ENCODE measurements at places on chromosomes 6 and 20. TPM values are rescaled to one million over a fixed set of nuclear protein-coding genes. Genes with fewer than 3 reads are reported as not detected.

The TUBB1 gene
- 1.7 TPM for polyA plus RNA-seq

The MUC21 gene
- not detected for polyA plus RNA-seq

The IL20RA gene
- polyA plus RNA-seq: 1.4 TPM

GRCh38 chr6:100232781-100233573, 231.7 kb downstream of the SIM1 start:
- DNase-seq: no peak

- DNase-seq: no peak
Observed at GRCh38 chr20:60502881-60503280, 544.7 kb downstream of the CDH26 start.

DNA sequence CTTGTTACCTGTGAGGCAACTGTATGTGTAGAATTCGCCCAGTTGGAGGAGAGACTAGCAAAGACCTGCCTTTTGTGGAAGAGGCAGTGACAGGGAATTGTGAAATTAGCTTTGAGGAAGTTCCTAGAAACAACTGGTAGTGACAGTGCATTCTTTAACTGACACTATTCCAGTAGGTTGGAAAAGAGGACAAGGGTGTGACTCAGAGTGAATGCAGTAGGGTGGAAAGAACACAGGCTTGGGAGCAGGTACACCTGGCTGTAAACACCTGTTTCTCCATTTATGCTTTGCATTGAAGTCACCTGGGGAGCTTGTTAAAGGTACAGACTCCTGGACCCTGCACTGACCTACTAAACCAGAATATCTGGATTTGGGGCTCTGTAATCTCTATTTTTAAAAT, 295.7 kb downstream of the PHACTR1 start:
- no peak for DNase-seq

DNA sequence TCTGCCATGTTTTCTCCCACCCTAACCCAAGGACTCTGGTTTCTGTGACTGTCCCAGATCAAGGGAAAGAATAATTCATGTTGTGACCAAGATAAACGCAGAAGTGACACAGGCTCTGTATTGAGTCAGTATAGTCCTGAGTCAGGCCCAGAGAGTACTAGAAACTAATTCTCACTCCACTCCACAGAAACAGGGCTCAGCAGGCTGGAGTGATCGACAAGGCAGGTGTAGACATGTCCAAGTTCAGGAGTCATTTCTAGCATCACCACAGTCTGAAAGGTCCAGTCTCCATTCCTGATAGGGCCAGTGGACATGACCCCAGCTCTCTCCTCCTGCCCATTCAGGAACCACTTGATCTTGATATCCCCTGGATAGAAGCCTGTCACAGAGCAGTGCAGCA, 2.7 kb downstream of the HLA-DOB start:
- no peak for DNase-seq

- no peak for DNase-seq
Observed at GRCh38 chr6:3330199-3330598, 71.5 kb downstream of the PSMG4 start.
